Right cardiac atrium (tissue), 5 donors: ENCODE measurements at places on chromosomes 13 and 19. TPM values are rescaled to one million over a fixed set of nuclear protein-coding genes. Genes with fewer than 3 reads are reported as not detected.

DNA sequence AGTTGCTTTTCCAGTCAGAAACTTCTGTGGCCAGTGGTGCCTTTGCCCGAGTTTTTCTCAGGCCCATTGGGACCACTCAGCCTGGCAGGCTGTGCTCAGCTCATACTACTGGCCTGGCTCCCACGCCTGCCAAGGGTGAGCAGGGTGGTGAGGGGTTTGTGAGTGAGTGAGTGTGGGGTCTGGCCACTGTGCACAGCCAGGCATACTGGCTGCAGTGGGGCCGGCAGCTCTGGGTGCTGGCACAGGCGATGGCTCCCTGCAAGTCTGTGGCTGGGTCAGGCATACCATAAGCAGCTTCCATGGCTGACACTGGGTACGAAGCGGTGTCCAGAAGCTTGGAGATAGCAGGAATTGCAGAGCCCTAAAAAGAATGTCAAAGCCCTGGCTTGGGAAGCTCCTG is 161.0 kb downstream of the SLITRK6 start:
- no peak for DNase-seq

- DNase-seq = no peak
Observed at GRCh38 chr19:55529636-55530234, 7.2 kb downstream of the SBK2 start.

DNA sequence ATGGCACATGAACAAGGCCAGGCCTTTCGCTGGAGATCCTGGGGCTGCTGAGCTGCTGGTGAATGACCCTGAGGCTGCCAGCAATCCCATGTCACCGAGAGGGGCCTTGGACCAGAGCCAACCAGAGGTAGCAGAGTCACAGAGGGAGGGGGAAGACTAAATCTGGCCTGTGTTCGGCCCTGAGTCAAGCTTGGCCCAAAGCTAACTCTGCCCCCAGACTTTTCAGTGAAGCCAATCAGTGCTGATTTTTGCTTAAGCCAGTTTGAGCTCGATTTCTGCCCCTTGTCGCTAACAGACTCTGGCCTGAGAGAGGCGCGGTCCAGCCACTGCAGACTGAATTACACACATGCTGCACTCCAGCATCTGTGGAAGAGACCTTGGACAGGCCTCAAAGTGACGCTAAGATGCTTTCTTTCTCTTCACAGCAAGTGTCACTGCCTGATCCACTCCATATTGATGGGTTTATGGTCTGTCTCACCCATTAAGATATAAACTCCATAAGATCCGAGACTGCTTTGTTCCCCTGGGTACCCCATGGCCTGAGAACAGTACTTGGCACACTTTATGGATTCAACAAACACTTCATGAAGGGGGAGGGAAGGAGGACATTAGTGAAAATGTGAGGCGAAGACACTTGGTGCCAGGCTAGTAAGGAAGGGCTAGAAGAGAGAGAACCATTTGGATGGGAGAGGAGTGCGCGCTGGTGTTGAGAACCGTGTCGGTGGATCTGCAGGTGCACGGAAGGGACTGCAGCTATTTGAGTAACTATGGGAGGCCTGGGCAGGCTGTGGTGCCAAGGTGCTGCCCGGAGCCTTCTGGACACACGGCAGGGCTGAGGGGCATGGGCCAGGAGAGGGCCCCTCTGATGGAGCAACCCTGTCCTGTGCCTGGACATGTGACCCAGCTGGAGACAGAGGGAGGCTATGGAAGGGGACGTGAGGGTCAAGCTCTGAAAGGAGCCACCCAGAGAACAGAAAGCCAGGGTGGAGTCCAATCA is 17.6 kb downstream of the RANBP3 start:
- no peak for DNase-seq

DNA sequence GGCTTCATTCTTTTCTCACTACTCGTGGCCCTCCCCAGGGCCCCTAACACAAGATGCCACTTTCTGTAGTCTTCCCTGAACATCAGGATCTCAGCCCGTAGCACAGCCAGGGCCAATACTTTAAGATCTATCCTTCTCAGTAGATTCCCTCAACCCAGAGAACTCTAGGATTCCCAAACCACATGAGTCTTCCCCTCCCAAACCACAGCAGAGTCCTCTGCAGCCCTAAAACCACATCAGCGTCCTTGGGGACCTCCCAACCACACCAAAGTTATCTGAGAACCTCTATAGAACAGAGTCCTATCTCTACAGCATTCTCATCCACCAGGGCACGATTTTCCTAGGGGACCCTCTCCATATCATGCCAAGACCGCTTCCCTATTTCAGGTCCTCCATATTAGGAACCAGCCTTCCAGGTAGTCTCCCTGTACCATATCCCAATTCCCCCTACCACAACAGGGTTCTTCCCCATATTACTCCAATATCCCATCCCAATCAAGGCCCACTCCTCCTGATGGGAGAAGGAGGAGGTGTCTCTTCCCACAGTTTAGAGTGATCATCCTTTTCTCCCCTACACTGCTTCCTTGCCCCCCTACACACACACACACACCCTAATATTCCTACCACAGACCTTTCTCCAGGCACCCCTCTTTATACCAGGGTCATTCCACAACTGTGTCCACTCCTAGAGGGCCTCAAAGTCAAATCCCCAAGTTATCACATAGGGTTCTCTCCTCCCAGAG is 1.4 kb downstream of the DYRK1B start:
- no peak for DNase-seq

DNA sequence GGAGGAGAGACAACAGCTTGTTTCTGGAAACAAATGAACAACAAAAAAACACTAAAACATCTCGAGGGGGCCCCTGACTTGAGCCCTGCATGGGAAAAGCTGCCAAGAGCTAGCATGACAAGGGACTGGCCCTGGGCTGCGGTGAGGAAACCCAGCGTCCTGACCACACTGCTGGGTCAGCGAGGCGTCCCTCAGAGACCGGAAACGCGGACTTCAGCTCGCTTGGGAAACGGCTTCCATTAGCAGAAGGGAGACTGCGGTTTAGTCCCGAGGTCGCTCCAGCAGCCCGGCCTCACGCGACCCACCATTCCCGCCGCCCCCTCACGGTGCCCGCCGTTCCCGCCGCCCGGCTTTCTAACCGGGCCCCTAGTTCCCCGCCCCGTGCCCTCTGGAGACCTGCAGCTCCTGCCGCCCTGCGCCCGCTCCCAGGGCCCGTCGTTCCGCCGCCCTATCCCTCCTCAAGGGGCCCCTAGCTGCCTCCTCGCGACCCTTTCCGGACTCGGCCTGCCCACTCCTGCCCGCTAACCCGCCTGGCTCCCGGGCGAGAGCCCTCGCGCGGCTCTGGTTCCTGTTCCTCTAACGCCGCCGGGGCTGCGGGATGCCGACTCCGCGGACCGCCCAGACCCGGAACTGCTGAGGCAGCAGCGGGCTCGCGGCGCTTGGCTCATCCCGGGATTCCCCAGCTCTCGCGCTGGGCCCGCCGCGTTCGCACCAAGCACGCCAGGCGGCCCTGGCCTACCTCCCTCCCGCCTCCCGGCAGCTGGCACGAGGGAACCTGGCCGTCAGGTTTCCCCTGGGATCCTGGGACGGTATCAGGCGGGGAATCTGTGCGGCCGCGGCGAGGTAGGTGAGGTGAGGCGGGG is at the start of gene CCDC122:
TSS of gene CCDC122 (minus strand) at position 849 of the 863 bp plus-strand sequence. CDS start 10,364 bp downstream, outside the sequence.
- DNase-seq = peak; percentile 94

- no peak for DNase-seq
Observed at GRCh38 chr13:110519046-110519445, 42.5 kb downstream of the RAB20 start.

DNA sequence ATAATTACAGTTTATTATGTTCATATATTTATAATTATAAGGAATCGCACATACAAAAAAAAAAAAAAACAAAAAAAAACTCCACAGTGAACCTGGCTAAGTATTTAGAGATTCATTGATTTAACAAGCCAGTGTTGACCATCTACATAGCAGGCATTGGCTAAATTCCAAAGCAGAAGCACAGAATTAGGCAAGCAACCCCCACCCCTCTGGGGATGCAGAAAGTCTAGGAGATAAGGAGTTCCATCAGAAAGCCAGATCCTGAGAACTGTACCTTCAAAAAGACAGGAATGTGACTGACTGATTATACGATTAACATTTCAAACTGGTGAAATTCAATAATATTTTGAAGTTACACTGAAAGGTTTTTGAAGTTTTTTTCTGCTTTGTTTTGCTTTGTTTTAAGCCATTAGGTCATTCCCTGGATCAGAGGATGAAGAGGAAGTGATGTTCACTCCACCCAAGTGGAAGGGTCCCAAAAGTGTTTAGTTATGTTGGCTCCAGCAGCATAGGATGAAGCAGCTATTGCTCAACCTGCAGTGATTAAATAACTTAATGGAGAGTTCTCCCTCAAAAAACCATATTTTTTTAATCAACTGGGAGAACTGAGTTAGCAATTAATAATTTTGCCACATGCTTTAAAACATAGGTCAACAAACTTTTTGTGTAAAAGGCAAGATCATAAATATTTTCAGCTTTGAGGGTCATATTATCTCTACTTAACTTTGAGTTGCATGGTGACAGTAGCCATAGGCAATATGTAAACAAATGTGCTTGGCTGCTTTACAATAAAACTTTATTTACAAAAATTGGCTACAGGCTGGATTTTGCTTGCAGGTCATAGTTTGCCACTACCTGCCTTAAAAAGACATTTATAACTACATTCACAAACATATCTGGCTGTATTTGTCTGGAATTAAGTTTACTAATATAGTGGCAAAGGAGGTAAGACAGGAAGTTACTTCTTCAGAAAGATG is 49.6 kb downstream of the DOCK9 start:
- peak; percentile 56 for DNase-seq

- no peak for DNase-seq
Observed at GRCh38 chr13:75485286-75486062, 3.5 kb upstream of the TBC1D4 start.

DNA sequence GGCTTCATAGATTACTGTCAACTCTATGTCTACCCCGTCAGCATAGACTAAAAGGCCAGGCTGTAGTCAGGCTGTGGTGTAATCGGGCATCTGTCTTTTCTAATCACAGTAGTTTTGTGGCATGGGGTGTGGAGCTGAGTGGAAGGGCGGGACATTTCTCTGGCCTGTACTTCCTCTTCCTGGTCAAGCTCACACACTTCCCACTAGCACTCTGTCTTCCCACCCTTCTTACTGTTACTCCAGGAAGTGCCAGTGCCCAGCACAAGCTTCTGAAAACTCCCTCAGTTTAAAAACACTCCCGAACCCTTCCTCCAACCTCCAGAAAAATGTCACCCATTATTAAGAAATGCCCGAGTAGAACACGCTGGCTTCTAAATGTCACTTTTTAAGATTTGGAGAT is 229.8 kb downstream of the KLF5 start:
- DNase-seq = no peak

GRCh38 chr13:113041293-113041690 is 64.3 kb upstream of the F7 start:
- no peak for DNase-seq

DNA sequence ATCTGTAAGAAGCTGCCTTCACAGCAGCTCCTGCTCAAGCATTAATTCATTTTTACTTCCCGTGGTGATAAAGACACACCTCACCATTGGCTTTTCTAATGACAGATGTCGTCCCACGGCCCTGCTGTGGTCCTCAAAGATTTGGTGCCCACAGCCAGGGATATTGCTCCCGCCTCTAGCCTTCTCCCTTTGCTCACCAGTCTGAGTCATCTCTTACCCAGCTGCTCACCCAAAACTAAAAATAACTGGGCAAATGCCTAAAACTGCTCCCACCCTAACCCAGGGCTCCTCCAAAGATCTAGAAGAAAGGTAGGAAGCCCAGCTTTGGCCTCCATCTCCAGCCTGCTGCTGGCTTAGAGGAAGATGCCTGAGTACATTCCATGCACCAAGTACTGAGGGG is 371.1 kb upstream of the ZNF507 start:
- no peak for DNase-seq

DNA sequence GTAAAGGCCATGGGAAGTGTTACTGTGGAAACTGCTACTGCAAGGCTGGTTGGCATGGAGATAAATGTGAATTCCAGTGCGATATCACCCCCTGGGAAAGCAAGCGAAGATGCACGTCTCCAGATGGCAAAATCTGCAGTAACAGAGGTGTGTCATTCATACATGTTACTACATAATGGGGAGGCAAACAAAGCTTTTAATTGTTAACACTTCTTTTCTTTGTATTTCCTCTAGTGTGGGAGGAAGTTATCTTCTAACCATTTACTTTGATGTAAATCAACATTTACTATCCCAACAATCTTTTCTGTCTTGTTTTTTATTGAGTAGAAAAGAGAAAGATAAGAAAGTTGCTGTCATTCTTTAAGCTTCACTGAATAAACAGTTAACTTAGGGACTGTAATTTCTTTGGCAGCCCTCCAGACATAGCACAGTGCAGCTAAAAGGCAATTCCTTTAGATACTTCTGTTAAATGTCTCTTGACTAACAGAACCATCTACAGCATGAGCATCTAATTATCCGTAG is 126.9 kb downstream of the ITGBL1 start:
- no peak for DNase-seq

DNA sequence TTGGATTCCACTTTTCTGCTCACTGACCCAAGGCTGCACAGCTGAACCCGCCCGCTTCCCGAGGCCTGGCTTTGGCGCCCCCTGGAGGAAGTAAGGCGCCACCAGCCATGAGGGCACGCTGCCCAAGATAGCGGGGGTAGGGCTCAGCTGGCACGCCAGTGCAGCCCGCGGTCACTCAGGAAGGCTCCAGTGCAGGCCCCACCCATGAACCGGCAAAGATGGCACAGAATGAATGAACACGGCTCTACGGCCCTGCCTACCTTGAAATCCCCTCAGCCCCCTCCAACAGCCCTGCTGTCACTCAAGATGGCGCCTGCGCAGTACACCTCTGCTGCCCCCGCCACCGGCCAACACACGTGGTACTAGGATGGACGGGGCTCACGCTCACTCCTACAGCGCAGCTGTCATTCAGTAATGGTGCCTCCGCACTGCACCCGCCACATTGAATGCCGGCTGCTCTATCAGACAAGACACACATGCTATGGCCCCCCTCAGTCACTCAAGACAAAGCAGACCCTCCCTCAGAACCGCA is 3.0 kb downstream of the PEG3 start:
- peak; percentile 87 for DNase-seq

DNA sequence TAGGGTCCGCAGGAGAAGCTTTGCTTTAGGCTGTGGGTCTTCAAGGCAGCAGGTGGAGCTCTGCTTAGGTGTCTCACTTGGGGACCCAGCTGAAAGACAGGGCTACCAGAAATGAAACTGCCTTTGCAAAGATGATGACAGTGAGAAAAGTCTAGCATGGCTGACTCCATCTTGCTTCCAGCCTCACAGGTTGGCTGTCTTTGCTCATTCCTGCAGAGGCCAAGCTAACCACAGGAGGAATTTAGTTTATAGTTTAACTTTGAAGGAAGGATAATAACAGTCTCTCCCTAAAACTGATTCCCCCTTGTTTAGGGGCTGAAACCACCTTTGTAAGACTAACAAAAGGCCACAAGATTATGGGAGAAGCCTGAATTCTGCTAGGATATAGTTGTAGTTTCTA is 252.4 kb downstream of the UQCRFS1 start:
- no peak for DNase-seq

GRCh38 chr19:5136073-5136855 is 167.4 kb downstream of the KDM4B start:
- no peak for DNase-seq

The SLC5A5 gene
- total RNA-seq = not detected

The LRRC4B gene
- total RNA-seq = 2.3 TPM

The ACTN4 gene
- total RNA-seq = 116 TPM
